ENCODE measurements at places on chromosomes 3 and 15.

DNA sequence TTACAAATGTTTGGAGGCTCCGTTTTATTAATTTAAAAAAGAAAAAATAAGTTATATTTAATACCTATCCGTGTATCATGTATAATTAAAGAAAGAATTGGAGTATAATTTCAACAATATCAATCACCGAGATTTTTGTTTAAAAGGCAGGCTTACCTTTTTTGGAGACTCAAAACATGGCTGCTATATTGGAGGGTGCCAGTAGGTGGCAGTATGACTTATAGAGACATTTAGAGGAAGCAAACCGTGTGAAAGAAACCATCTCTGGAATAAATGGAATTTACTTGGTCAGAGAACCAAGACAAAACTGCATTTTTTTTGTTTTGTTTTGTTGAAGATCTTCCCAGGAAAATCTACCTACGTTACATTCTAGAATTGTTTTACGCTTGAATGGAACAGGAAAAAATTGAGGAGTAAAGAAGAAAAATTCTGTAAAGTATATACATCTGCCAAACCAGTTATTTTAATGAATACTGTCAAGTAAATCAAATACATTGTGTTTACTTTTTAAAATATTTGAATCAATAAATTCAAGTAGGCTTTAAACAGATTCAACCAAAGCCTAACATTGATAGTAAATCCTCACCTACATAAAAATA is 802.6 kb upstream of the ALCAM start:
- DNase-seq: peak; percentile 46

GRCh38 chr3:75737831-75738493 is 47.4 kb downstream of the ZNF717 start:
- no peak for DNase-seq

GRCh38 chr15:96692826-96693225 is 362.3 kb downstream of the NR2F2 start:
- DNase-seq: no peak

DNA sequence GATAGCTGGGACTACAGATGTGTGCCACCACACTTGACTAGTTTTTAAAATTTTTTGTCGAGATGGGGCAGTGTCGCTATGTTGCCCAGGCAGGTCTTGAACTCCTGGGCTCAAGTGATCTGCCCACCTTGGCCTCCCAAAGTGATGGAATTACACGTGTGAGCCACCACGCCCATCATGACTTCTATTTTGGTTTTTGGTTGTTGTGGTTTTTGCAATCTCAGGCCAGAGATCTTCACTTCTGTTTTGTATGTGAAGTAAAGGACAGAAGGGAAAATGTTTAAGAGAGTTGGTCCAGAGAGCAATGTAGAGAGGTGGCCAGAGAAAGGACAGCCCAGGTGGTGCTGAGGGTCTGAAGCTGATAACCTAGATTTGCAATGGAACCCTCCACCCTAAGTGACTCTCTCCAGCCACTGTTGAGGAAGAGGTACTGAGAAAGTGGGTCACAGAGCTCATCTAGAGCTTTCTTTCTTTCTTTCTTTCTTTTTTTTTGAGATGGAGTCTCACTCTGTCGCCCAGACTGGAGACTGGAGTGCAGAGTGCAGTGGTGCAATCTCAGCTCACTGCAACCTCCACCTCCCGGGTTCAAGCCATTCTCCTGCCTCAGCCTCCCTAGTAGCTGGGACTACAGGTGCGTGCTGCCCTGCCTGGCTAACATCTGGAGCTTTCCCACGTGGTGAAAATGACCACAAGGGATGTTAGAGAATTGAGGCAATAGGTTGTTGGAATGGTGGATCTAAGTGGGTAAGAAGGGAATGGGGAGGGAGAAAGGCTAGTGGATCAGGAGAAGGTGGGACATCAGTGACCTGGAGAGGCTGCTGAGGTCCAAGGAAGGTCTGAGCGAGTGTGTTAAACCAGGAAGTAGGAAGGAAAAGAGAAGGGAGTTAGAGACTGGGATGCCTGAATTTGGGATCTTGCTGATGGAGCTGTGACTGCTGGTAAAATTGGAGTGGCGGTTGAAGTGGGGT is 22.4 kb upstream of the SEMA4B start:
- DNase-seq: no peak

GRCh38 chr15:87492321-87492720 is 764.2 kb downstream of the NTRK3 start:
- no peak for DNase-seq

GRCh38 chr3:114874522-114874971 is 272.5 kb downstream of the ZBTB20 start:
- no peak for DNase-seq

DNA sequence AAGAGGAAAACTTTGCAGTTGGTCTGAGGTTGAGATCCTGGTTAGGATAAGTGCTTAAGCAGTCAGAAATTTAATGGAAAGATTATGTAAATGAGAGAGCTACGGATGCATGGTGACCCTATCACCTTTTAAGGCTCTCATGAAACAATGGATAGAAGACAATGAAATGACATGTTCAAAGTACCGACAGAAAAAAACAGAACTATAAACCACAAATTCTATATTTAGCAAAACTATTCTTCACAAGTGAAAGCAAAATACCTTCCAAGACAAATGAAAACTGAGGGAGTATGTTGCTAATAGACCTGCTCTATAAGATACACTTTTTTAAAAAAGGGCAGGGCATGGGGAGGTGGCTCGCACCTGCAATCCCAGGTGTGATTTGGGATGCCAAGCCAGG is 32.2 kb downstream of the DNAAF4 start:
- DNase-seq: no peak

DNA sequence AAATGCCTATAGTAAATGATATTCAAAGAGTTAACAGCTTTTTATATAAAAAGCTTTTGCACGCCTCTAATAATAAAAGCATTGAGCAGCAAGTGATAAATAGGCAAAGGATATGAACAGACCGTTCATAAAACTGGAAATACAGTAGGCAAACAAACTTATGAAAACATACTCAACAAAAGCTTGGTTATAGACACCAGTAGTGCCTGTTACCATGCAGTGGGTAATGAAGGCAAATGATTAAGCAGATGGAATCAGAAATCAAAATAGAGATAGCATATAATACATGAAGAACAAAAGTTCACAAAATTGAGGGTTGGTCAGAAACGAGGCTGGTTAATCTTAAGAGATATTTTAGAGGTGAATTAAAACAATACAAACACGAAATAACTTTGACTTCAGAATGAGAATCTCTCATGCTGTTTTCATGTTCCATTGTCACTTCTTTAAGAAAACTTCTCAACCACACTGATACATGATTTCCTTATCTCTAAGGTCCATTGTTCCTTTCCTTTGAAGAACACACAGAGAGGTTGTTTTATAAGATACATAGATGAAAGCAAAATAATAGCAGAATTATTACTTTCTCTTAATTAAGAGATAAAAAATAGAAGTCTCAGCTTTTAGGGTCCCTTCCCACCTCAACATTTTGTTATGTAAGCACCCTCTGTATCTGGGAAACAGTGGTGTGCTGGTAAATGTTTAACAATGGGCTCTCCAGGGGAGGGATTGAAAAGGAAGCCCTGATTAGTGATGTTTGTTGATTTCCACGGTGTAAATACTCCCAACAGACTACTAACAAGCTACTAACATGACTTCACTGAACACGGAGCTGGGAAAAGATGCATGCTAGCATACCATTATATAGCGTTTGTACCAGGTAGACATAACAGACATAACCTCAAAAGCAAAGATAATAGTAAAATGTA is 12.6 kb downstream of the RASGRP1 start:
- DNase-seq: no peak

- DNase-seq: no peak
These were observed 101.9 kb upstream of the ROBO1 start for GRCh38 chr3:79869461-79870312.

DNA sequence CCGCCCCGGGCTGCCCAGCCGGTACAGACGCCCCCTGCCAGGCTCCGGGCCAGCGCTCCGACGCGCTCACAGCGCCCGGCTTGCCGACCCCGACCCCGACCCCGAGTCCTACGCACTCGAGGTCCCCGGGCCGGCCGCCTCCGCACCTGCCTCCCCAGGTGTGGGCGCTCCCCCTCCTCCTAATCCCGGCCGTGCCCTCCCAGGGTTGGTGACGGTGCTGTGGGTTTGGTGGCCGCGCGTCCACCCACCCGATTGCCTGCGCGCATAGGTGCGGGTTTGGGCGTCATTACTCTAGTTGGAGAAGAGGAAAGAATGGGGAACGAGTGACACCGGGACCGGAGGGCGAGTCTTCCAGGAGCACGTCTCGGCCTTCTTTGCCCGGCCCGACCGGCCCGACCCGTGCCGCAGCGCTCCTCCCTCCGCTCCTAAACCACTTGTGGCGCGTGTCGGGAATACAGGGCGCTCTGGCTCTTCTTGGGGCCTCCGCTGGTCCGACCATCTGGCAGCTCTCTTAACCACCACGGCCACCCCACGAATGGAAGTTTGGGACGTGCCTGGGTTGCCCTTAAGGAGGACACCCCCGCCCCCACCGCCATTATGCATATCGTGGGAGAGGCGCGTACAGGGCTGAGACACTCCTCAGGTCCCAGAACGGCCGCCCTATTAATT is 810 bp upstream of the THRB start:
- DNase-seq: no peak

DNA sequence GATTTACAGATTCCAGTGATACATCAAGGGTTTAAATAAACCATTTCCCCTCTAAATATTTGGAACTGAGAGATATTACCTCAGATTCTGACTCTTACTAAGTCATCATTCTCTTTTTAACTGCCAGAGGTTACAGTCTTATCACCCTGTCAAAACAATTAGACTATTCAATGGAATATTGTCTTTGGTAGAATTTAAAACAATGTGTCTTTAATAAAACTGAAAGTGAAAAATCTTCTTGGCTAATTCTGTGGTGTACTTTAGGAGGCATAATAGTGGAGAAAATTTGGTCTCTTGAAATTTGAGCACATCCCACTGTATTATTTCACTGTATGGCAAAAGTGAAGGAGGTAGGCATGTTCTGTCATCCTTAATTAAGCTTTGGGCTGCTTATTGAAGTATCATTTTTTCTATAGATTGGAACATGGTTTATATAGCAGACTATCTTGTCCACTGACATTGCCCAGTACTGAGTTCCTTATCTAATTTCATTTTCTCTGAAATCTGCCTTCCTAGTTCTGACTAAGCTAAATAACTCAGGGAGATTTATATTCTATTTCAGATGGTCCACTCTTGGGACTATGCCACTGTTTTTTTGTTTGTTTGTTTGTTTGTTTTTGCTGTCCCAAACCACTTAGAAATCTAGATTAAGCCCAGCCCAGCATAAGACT is 48.0 kb upstream of the UTS2B start:
- no peak for DNase-seq

- DNase-seq: no peak
These were observed 98.2 kb downstream of the PLXNA1 start for GRCh38 chr3:127081001-127081720.

DNA sequence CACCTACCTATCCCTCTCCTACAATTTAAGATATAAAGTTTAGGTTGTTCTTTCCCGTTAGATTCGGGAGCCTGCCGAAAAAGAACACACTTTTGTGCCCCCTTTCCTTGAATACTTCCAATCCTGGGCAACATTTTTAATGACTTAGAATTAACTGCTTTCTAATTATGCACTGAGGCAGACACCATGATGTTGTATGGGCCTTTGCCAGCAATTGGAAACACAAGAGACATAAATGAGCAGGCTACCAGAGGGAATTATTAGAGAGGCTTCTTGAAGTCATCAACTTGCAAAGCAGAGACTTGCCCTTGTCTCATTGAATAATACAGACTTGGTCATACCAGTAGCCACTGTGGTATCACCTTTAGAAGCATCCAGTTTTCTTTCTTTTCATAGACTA is 96.8 kb downstream of the CDIN1 start:
- no peak for DNase-seq

DNA sequence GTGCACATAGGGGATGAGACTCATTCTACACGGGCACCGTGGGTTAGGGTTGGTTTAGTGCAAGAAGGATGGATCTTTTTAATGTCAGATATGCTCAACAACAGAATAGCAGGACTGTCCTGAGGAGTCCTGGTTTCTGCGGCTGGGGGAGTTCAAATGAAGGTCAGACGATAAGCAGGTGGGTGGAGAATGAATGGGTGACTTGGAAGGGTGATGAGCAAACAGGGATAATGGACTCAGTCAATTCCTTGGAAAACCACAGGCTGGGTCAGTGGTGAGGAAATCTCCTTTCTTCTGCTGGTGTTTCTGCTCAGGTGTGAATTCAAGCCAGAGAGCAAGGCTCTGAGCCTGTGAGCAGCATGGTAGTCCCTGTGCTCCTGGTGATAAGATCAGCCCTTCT is 59.9 kb downstream of the MESD start:
- no peak for DNase-seq

DNA sequence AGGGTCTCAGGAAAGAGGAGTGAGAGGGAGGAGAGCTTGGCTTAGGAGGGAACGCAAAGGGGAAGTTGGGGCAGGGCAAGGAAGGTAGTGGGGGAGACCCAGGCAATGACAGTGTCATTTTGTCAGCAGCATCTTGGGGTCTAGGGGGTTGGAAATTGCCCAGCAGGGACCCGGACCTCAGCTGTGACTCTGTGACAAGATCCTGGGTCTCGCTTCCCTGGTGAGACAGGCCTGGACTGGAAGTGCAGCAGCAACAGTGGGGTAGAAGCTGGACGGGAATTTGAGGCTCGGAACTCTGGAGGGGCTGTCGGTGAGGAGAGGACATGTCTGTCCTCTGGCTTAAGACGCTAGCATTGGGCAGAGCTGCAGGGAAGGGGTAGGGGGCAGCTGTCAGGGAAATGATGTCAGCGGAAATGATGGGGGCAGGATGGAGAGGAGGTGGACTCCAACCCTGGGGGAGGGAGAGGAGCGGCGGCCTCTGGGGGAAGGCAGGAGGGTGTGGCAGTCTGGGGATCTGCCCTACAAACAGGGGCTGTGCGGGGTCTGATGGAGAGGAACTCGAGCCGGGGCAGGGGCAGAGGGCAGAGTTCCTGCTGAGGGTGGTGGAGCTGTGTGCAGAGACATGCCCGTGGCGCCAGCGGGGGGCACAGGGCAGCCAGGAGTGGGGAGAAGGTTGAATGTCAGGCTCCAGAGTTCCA is 12.3 kb downstream of the ANPEP start:
- DNase-seq: no peak

- no peak for DNase-seq
These were observed at the start of gene FBLN2 for GRCh38 chr3:13548696-13549622. Gene FBLN2, plus strand, starts transcription at chr3:13549125. Its CDS starts 21,231 bp downstream, at chr3:13570356.

DNA sequence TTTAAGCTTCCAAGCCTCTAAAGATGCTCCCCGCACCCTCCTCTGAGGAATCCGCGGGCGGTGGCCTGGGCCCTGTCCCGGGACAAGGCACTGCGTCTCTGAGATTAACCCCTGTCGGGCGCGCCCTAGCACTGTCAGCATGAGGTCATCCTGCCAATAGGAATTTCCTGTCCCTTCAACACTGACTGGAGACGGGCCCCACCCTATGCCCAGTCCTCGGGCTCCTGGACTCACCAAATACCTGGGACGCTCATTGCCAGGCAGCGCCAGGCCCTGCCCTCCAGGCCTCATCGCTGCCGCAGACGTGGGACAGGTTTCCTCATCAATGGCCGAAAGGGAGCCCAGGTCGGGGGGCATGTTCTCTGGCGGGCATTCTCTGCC is 67.6 kb upstream of the SH3GL3 start:
- no peak for DNase-seq

- no peak for DNase-seq
These were observed 43.2 kb upstream of the FGD5 start for GRCh38 chr3:14775563-14775962.

Data from NCI-H446 (cell line).